RCC 7860 (cell line): ENCODE measurements at places on chromosomes 5 and 9.

DNA sequence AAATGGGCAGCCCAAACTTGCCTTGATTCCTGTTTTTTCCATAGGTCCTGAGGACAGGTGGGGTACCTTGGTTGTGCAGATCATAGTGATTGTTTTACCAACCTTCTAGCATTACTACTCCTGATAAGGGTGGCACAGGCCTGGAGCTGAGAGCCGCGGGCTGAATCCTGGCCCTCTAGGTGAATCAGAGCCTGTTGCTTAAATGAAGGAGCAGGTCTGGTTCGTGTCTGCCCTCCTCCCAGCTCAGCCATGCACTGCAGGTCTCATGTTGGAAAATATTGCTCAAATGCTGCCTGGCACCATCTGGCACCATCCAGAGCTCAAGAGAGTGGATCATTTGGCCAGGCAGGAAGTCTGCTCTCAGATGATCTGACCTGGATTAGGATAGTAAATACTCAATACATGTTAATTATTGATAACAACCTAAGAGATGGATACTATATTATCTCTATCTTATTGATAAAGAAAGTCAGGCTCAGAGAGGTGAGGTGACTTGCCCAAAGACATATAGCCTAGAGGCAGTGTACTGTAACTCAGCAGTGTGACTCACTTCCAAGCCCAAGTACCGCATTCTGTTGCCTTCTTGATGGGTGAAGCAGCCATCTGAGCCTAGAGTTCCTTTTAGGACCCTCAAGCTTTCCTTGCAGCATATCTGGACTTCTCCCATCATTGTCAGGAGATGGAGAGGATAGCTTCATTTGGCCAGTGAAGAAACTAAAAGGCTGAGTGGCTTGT is 104.3 kb upstream of the PITX1 start:
- DNase-seq = no peak

DNA sequence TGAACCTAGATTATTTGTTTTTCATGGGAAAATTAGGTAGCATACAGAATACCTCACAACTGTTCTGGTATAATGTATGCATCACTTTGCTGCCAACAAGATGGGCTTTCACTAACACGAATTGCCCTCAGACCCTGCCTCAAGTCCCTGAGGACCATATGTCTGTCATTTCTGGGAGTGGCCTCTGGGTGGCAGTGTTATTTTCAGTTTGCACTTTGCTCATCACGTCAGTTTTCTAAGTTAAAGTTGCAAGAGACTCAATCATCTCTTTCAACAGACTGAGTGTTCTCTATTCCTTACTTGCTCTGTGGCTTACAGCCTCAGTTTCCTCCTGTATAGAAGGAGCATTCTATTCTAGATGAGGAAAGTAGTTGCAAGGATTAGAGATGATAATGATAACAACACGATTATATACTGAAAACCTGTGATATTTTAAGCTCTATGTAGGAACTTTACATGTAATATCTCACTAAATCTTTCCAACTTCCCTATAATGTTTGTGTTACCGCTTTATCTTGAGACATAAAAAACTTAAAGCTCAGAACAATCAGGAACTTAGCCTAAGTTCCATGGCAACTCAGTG is 55.7 kb downstream of the TSSK1B start:
- peak; percentile 31 for DNase-seq

GRCh38 chr5:74194196-74194595 is 446.3 kb downstream of the ENC1 start:
- no peak for DNase-seq

GRCh38 chr9:95073918-95074317 is 243.6 kb downstream of the FANCC start:
- no peak for DNase-seq

GRCh38 chr9:126301985-126302603 is 24.5 kb upstream of the MVB12B start:
- peak; percentile 29 for DNase-seq

GRCh38 chr5:172885597-172886340 is 51.7 kb downstream of the ERGIC1 start:
- no peak for DNase-seq

- no peak for DNase-seq
These were observed 65.6 kb upstream of the CD180 start for GRCh38 chr5:67262206-67262605.

DNA sequence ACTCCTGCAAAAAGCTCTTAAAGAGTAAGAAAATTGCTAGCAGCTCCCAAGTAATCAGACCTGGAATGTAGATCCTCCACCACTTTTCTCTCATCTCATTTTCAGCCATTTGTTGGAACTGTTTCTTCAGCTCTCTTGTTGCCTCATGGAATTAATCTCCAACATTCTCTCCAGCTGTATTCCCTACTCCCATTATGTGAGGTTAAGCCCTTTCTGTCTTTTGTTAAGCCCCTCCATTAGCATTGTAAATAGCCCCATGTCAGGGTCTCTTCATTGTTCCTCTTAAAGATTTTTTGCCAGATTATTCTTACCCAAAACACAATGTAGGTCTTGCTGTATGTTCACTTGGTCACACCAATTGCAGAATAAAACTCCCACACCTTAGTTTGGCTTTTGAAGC is 119.8 kb downstream of the PLPPR1 start:
- no peak for DNase-seq
